ENCODE measurements at places on chromosomes 16 and 17.

DNA sequence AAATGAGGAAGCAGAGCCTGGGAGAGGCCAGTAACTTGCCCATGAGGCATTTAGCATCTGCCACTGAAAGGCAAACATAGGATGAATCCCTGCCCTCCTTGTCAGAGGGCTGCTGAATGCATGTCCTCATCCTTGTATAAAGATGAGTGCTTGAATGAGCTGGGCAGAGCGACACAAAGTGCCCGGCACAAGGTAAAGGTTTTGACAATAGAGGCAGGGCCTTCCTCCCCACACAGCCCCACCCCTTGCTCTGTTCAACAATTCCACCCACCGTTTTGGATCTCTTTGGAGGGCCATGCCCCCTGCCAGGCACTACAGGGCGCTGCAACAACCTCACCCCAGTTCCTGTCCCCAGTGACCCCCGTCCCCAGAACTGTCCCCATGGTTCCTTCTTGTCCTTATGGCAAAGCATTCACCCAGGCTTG, 1.4 kb upstream of the KRT19 start:
- DNase-seq, result no peak

- no peak for DNase-seq
These were observed 23.3 kb downstream of the CEP295NL start for GRCh38 chr17:78879635-78880186.

DNA sequence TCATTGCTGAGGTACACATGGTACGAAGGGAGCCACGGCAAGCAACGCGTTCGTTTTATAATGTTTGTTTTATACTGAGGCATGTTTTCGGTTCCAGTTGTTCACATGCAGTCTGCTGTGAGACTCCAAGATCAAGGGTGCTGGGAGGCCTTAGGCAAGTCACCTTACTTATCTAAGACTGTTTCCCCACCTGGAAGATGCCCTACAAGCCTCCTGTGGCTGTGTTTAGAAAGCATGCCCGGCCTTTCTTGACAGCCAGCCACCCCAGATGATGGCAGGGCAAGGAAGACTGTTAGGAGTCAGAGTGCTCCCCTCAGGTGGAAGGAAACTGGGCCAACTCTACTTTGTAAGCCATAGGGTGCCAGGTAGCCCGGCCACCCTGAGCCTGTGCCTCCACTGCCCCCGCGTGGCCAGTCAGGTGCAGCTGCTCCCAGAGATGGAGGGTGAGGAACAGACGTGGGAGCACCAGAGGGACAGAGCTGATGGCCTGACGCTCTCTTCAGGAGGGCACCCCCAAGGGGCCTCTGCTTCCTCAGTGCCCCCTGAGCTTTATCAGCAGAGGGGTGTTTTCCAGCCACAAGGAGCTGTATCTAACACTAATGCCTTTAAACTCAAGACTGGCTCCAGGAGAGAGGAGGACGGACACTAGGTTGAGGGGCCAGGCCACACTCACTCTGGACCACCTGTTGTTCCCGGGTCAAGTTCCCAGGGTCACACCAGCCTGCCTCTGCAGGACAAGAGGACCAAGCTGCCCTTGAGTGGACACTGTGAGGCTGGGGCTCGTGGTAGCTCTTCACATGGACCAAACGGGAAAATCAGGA, 5.4 kb downstream of the NAT9 start:
- peak; percentile 37 for DNase-seq

DNA sequence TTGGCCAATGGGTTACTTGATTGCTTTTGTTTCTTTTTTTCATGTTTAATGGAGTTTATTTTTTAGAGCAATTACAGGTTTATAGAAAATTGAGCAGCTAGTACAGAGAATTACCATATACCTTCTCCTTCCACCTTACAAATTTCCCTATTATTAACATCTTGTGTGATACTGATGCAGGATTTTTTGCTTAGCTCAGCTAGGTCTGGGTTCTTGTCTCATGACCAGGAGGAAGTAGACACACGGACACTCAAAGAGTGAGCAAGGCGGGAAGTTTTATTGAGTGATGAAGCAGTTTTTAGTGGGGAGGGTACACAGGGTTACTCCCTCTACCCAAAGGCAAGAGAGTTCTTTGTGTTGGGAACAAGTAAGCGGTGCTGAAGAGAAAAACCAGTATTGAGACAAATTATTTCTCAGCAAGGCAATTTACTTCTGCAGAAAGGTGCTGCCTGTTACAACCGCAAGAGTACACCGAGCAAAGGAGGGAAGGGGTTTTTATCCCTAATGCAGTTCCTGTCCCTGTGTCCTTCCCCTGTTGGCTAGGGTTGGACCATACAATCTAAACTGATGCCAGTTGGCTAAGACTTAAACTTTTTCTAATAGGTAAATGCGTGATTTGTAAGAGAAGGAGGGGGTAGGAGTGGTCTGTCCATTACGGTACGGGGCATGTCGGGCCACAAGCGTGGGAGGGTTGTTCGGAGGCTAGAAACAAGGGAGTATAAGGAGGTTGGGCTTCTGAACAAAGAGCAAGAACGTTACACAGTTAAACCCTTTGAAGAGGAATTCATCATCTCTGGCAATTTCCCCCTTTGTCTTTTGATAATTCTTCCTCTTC, 26.9 kb downstream of the SEC14L1 start:
- DNase-seq, result no peak

DNA sequence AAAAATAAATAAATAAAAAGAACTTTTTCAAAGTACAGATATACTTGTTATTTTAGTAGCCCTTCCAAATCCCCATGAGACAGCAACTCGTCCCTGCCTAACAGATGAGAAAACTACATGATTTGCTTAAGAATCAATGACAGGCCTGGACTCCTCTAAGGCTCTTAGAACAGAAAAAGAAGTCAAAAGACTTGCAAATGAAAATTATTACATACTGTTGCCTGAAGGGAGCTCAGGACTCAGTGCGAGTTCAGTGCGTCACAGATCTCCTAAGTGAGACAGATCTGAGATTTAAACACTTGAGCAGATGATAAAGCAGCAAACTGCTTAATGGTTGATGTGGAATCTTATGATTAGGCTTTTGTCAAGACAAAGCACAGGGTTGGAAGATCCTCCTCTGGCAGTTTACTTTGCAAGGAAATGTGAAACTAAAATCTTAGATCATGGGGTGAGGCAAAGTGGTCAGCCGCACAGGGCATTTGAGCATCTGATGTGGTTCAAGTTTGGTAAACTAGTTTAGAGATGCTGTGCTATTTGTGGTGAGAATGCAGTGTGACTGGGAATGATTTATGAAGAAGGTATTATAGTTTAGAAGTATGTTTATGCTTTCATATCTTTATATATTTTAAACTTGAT, 138.1 kb downstream of the TRIM37 start:
- no peak for DNase-seq

- no peak for DNase-seq
These were observed 18.8 kb upstream of the SMIM36 start for GRCh38 chr17:55530064-55530463.

DNA sequence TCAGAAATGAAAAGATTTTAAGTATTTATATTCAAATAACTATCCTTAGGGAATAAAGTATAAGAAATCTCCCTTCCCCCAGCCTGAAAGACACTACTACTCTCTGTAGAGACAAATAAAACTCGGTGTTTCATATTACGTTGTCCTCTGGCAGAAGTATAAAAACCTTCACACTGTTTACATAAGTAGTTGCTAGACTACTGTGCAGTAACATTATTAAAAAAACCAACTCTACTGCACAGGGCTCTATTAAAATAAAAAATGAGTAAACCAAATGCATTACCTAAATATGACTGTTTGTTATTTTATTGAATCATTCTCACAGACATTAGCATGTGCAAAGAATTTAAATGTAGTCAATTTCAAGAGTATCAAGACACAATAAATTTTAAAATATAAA, 67.4 kb downstream of the MED13 start:
- DNase-seq, result no peak

GRCh38 chr16:49278944-49279725, 2.5 kb downstream of the CBLN1 start:
- no peak for DNase-seq

GRCh38 chr17:82017612-82018151, 5.0 kb downstream of the CENPX start:
- DNase-seq, result no peak

- DNase-seq, result peak; percentile 58
These were observed 7.2 kb downstream of the SRCIN1 start for GRCh38 chr17:38598536-38598935.

DNA sequence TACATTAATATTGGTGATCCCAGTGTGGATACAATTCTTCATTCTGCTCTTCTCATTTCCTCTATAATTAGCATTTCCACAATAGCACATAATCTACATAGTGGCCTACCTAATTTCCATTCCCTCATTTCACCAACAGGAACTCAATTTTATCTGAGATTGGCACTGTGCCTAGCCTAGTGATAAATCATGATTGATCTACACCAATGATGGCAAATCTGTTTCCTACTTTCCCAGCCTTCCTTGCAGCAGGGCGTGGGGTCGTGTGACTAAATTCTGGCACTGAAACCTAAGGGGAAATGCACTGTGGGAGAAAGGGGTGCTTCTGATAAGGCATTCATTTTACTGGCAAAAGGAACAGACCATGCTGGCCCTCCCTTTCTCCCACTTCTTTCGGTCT, 66.6 kb upstream of the TOM1L1 start:
- no peak for DNase-seq

GRCh38 chr17:75194879-75195278, 10.6 kb upstream of the NUP85 start:
- DNase-seq, result no peak

DNA sequence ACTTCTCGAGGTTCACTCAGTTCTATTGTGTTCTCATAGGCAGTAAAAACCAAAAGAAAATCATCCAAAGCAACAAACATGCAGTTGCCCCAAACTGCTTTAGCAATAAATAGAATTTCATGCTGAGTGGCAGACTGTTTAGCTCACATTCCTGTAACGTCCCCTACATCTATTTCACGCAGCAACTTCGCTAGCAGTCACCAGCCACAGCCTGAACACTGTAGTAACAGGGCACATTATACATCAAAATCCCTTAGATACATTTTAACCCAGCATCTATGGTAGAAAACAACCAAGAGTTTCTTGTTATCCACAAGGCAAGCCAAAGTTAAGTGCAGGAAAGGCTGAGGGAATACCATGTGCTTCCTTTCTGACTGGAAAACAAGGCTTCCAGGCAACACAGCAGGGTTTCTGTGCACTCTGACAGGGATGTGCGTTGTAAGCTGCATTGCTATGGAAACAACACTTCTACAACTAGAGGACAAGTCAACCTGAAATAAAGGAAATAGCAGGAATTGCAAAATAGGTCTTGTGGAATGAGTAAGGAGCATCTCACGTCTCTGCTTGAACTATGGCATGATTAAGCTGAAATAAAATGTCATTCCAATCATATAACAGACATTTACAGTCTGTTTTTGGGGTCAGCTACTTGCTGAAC, 55.4 kb downstream of the CFDP1 start:
- DNase-seq, result no peak

DNA sequence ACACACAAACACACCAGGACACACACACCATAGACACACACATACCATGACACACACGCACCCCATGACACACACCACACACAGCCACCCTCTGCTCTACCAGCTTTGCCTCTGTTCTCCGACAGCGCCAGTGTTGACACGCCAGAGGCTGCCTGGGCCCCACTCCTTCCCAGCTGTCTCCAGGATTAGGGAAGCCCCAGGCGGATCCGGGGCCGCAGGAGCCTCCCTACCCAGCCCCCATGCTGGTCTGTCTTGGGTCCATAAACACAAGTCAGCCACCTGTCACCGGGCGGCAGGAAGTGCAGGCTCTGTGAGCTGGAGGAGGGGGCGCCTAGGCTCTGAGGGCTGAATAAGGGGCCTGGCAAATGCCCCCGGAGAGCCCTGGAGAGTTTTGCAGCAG, 10.5 kb downstream of the TBC1D16 start:
- DNase-seq, result no peak

DNA sequence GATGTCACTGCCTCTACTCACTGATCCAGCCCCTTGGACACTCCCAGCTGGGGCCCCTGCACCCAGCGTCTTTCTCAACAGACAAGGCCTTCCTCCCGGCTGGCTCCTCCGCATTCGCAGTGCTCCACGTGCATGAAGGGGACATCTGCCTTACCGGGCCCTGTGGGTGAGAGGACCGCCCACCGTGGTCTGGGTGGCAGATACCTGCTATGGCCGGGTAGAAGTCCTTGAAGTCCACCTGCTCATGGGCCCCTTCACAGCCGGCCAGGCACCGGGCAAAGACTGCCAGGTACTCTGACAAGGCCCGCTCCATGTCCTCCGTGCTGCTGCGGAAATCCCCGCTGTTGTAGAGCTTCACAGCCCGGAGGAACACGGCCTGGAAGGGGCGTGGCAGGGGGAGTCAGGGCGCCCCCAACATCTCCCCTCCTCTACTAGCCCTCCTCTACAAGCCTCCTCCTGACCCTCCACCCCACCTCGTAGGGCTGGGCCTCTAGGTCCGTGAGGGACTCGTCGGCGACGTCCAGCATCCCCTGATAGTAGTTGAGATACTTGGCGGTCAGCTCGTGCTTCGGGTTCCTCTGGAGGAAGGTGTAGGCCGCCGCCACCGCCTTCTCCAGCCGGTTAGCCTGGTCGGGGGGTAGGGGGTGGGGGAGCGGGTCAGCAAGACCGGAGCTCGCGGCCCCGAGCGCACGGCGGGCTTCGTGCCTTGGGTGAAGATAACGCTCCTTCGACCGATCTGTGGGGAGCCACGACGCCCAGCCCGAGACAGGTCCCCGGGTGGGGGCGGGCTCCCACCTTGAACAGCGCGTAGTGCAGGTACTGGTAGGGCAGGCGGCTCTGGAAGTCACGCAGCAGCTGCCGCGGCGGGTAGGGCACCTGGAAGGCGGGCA, 845 bp downstream of the P3H4 start:
- no peak for DNase-seq

GRCh38 chr17:47952171-47953021, 5.3 kb downstream of the PRR15L start:
- DNase-seq, result no peak

GRCh38 chr17:59093702-59094231, 12.9 kb downstream of the TRIM37 start:
- DNase-seq, result no peak

- DNase-seq, result no peak
These were observed 286.2 kb downstream of the IRX3 start for GRCh38 chr16:54000361-54000760.

GRCh38 chr16:19330841-19331397, 45.4 kb downstream of the CLEC19A start:
- DNase-seq, result no peak

DNA sequence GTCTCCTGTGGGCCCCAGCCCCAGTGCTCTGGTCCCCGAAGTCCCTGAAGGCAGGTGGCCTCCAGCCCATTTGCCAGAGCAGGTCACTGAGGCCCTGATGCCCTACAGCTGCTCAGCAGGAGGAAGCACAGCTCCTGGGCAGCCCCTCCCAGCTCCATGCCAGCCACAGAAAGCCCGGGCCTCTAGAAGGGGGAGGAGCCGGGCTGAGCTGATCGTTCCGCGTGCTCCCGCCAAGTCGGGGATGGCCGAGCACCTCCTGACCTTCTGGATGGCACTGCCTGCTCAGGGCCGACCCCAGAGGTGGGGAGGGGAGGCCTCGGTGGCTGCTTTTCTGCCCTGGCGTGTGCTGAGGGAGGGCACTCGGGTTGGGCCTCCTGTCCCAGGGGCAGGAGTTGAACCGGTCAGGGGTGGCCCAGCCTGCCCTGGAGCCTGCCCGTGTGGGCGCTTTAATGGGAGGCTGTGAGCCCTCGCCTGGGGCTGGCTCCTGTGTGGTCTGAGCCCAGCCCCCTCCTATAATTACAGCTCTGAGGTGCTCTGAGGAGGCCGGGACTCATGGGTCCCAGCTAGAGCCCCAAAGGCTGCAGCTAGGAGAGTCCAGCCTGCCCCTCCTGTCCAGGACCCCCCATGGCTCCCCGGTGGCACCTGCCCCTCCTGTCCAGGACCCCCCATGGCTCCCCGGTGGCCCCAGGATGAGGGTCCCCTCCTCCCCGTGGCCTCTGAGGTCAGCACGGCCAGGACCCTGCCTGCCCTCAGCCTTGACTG, 29.7 kb downstream of the ZFPM1 start:
- no peak for DNase-seq

GRCh38 chr16:24036614-24037013, 200.8 kb downstream of the PRKCB start:
- no peak for DNase-seq
